ENCODE measurements at places on chromosomes 7 and 10.

DNA sequence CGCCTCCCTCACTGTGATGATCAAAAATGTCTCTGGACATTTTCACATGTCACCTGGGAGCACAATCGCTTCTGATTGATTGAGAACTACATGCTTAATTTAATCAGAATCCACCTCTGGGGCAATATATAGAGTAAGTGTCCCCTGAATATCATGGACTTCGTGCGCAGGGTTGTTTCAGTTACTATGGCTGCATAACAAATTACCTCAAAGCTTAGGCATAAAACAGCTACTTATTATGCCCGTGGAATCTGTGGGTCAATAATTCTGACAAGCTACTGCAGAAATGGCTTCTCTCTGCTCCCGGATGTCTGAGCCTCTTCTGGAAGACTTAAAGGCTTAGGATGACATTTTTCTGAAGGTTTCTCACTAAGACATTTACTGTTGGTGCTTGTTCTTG lies 334.4 kb downstream of the GPR158 start:
- no peak for DNase-seq

- no peak for DNase-seq
Measured at GRCh38 chr7:36310897-36311296, 78.8 kb upstream of the ANLN start.

- DNase-seq: no peak
Measured at GRCh38 chr7:112122798-112123197, 83.4 kb downstream of the DOCK4 start.

DNA sequence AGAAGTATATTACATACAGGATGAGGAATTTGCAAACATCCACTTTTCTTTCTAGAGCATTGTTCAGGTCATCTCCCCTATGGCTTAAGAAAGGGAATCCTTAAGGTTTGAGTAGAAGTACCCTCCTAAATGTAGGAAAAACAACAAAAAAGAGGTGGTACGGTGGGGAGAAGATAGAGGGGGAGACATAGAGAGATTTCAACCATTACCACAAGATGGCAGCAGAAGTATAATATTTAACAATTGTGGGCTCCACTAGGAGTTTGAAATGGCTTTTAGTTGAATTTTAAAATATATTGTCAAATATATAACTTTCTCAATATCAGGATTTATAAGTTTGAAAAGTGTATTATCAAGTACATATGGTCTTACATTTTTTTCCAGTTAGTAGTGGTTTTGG lies 72.7 kb upstream of the PRKG1 start:
- peak; percentile 29 for DNase-seq

GRCh38 chr10:61244261-61244775 lies 208.9 kb downstream of the TMEM26 start:
- no peak for DNase-seq

- DNase-seq: peak; percentile 76
Measured at GRCh38 chr7:157027568-157028198, 17.2 kb upstream of the MNX1 start.

DNA sequence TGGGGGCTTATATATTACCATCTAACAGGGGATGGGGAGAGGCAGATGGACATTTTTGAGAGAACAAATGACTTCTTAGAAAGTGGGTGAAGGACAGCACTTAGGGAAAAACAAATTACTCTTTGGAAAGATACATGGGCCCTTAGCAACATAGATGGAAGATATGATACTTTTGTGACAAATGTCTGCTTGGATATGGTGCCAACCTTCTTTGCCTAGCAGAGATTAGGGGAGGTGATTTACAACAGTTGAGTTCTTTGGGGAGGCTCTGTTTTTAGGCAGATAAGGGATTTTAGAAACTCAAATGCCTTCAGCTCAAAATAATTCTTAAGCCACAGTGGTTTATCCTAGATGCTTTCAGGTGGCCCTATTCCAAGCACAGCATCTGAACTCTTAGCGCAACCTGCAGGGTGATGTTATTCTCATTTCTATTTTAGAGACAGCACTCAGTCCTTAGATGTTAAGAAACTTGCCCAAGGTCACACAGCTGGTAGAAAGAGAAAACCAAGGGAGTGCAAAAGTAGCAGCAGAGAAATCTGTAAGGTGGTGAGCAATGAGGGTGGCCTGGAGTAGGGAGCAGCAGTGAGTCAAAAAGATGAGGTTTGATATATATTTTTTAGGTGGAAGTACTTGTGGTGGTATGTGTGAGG lies 75.1 kb upstream of the KMT2E start:
- DNase-seq: no peak

DNA sequence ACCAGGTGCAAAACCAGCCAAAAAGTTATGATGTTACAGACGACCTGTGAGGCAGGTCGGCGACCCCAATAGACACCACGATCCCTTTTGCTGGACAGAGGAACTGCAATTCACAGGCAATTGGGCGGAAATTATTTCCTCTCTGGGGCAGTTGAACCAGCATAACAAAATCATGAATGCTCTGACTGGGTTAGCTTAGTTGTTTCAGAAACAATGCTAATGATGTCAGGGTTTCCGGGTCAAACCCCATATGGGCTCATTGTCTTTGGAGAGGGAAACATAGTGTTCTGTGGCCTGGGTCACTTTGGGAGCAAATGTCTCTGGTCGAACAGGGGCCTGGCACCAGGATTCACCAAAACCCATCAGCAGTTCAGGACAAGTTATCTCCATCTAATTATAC lies 669.1 kb upstream of the NRP1 start:
- DNase-seq: no peak

DNA sequence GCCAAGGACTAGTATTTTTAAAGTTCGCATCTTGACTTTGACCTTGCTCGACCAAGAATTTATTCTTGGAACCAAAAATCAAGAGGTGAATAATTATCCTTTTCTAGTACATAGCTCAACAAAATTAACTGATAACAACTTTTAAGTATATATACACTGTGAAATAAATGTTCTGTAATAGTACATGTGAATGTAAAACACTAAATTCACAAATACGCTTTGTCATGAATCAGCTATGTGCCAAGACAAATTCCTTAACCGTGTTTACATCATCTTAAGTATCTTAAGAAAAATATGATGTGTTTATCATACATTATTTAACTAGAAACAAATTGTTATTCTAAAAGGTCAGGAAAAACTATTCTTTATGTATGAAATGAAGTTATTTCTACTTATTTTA lies 83.3 kb downstream of the CUL2 start:
- peak; percentile 67 for DNase-seq

GRCh38 chr10:23535381-23535780 lies 96.5 kb downstream of the OTUD1 start:
- no peak for DNase-seq

GRCh38 chr10:19572056-19572455 lies 244.2 kb upstream of the PLXDC2 start:
- DNase-seq: no peak

- no peak for DNase-seq
Measured at GRCh38 chr7:129435414-129435829, 1.2 kb downstream of the STRIP2 start.

DNA sequence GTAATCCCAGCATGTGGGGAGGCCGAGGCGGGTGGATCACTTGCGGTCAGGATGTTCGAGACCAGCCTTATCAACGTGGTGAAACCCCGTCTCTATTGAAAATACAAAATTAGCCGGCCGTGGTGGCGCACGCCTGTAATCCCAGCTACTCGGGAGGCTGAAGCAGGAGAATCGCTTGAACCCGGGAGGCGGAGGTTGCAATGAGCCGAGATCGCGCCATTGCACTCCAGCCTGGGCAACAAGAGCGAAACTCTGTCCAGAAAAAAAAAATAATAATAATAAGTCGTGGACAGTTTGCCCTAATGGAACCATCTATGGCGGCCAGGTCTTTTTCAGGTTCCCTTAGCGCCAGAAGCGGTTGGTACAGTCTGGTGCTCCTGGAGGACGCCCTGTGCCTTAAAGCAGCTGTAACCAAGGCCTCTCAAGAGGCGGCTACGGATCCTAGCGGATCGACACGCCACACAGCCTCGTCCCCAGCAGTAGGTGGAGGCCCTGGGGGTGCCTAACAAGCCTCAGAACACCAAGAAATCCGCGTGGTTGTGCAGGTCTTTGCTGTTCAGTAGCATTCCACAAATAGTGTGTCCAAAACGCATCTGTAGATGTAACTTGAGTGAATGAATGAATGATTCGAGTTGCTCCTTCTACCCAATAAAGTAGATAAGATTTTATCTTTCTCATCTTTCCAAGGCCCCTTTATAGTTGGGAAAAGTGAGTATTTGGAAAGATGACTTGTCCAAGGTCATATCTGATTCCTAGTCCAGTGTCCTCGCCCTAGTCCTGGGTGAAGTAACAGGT lies 982 bp downstream of the PGAM1 start:
- peak; percentile 12 for DNase-seq

- no peak for DNase-seq
Measured at GRCh38 chr7:1692515-1693418, 22.7 kb downstream of the ELFN1 start.

- peak; percentile 6 for DNase-seq
Measured at GRCh38 chr7:137006293-137006692, 137.8 kb downstream of the CHRM2 start.

DNA sequence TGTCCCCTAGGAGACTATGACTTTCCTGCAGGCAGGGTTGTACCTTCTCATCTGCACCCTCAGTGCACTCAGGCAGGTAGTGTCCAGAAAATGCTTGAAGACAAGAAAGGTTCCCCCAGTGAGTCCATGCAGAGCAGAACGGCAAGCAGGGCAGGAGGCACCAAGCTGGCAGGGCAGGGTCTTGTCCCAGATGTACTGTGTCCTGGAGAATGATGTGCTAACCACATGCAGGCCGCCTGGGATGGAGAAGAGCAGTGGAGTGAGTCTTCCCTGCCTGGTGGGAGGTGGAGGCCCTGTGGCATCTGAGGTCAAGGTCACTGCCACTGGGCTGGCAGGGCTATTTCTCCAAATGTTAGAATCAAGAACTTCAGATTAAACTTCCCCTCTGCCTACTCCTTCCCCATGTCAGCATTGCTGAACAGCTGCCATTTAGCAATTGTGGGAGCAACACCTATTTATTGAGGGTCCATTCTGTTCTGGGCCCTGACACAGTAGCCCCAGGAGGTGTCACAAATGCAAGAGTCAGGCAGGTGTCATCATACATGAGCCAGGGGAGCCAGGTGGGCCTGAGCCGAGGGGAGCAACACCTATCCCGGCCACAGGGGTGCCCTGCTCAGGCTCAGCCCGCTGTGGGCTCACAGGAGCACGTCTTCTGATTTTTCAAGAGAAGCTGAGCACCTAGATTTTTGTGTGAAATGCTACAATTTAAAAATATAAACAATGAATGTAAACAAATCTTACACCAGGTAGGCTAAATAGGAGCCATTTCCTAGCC lies 34.1 kb downstream of the PTPRE start:
- DNase-seq: no peak
